Activated naive CD4-positive, alpha-beta T cell treated with anti-CD3 and anti-CD28 coated beads, Interleukin-2, amount 10 ng/mL, durations not matched to agents 5 hours and 36 hours (primary cell): ENCODE measurements at places on chromosomes 2 and 18. TPM values are rescaled to one million over a fixed set of nuclear protein-coding genes. Genes with fewer than 3 reads are reported as not detected.

AFF3 gene
- total RNA-seq: 12.2 TPM

B3GNT7 gene
- total RNA-seq: not detected

ITGAV gene
- 6.1 TPM for total RNA-seq

KLHL14 gene
- not detected for total RNA-seq

TRIM43 gene
- not detected for total RNA-seq

MYO7B gene
- 1.0 TPM for total RNA-seq

ACMSD gene
- total RNA-seq: not detected

CELF4 gene
- total RNA-seq: not detected

WDFY1 gene
- total RNA-seq: 69.1 TPM

ACADL gene
- total RNA-seq: not detected

CD226 gene
- 65.4 TPM for total RNA-seq

BOK gene
- total RNA-seq: 0.18 TPM

MAP2 gene
- total RNA-seq: not detected

SPAG16 gene
- 9.8 TPM for total RNA-seq

IMPA2 gene
- total RNA-seq: 17.5 TPM

TBR1 gene
- total RNA-seq: not detected

OTOS gene
- not detected for total RNA-seq

CD8A gene
- total RNA-seq: 6.5 TPM

CYP26B1 gene
- total RNA-seq: not detected

NYAP2 gene
- not detected for total RNA-seq

DIS3L2 gene
- total RNA-seq: 32.3 TPM

SMC6 gene
- total RNA-seq: 33.2 TPM

LIMS4 gene
- 0.67 TPM for total RNA-seq

COLEC12 gene
- not detected for total RNA-seq

GBX2 gene
- total RNA-seq: not detected

SGPP2 gene
- total RNA-seq: 0.38 TPM
